ENCODE measurements at places on chromosomes 2 and 18. TPM values are rescaled to one million over a fixed set of nuclear protein-coding genes. Genes with fewer than 3 reads are reported as not detected.

- no peak for DNase-seq
Observed at GRCh38 chr2:57408587-57408986, 638.0 kb upstream of the VRK2 start.

DNA sequence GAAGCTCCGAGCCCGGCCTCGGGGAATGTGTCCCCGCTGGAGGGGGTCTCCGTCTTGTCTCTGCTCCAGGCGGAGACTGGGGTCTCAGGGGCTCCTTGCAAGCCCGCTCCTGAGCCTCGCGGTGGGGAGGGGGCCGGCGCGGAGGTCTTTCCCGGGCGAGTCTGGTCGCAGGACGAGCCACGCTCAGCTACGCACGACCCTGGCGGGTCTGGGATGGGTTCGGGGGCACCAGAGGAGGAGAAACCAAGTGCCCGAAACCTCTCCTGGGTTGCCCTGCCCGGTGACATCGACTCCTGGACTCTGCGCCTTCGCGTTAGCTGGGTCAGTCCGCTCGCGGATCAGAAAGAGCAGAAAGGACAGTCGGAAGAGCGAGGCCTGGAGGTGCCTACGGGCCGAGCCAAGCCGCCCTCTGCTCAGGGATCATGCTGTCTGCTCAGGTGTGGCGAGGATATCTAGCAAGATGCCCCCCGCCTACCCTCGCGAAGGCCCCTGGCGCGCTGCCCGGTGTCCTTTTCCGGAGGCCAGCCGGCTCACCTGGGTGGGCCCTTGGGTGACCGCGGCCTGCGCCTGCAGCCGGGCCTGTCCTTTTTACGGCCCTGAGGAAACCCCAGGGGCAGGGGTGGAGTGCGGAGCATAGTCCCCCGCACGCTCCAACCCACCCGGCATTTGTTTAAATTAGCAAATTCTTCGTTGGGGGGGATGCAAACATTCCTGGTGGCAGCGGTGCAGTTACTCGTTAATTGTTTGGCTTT, 58.7 kb downstream of the SNORC start:
- no peak for DNase-seq

DNA sequence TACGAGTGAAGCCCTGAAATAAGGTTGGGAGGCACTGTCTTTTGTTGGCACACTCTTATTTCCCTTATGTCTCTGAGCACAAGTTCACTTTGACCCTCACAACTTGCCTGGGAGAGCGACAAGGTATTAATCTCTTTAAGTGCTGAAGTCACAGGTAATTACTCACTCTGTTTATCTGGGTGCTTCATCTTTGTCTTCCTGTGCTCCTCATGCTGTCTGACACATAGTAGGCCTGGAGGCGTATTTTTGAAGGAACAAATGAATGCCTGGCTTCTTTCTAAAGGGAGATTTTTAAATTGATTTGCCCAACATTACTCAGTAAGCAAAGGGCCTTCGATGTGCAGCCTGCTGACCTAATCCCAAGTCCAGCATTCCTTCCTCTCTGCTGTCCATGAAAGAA, 507.1 kb upstream of the TNP1 start:
- DNase-seq: no peak

- DNase-seq: no peak
Observed at GRCh38 chr2:119463990-119464389, 32.3 kb downstream of the TMEM37 start.

GRCh38 chr2:149766339-149766738, 178.8 kb upstream of the MMADHC start:
- DNase-seq: no peak

GRCh38 chr2:237612527-237613357, 14.6 kb upstream of the LRRFIP1 start:
- no peak for DNase-seq

- DNase-seq: no peak
Observed at GRCh38 chr18:3148930-3149535, 70.7 kb downstream of the MYOM1 start.

GRCh38 chr18:43486462-43486861, 209.2 kb upstream of the SYT4 start:
- no peak for DNase-seq

GRCh38 chr2:104848526-104848925, 5.4 kb upstream of the POU3F3 start:
- no peak for DNase-seq

GRCh38 chr2:3598197-3598910, 3.4 kb downstream of the COLEC11 start:
- DNase-seq: no peak

- DNase-seq: no peak
Observed at GRCh38 chr2:211093743-211094303, 537.4 kb downstream of the CPS1 start.

DNA sequence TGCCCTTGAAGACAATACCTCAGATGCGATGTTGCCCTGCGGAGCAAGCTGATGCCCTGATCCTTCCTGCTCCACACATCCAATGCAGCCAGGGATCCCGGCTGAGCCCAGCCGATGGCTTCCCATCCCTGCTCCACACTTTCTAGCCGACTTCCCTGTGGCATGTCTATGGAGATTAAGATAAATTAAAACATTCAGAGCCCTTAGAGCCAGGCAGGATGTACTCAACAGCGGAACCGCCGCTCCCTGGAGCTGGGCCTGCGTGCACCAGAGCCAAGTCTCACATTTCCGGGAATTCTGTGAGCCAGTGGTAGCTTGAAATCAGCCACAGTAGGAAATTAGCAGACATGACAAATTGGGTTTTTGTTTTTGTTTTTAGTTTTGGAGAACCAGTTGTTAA, 620.6 kb downstream of the GALR1 start:
- no peak for DNase-seq

DNA sequence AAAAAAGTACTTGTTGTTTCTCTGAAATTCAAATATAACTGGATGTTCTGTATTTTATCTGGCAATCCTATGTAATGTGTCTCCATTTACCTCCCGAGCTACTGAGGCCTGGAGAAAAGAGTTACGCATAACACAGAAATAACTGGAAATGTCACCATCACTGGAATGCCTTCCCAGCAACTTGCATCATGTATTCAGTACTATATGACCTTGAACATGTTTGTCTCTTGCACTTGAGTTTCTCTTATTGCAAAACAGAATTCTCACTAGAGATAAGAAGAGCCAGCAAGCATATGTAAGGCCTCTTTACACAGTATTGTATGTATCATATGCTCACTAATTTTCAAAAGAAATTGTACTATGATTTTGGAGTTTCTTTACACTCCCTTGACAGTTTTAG, 99.6 kb upstream of the CTAGE1 start:
- DNase-seq: no peak

- DNase-seq: no peak
Observed at GRCh38 chr18:62610701-62611411, 88.0 kb downstream of the ZCCHC2 start.

- no peak for DNase-seq
Observed at GRCh38 chr2:100747551-100747950, 72.4 kb upstream of the NPAS2 start.

DNA sequence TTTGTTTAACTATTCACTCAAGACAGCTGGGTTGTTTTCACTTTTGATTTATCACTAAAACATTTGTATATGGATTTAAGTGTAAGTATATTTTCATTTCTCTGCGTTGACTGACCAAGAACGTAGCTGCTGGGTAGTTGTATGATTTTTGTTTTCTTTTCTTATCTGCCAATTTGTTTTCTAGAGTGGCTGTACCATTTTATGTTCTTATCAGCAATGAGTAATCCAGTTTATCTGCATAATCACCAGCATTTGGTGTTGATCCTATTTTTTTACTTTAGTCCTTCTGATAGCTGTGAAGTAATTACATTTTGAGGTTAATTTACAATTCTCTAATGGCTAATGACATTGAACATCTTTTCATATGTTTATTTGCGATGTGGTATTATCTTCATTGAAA, 1178.4 kb upstream of the TMEFF2 start:
- DNase-seq: no peak

DNA sequence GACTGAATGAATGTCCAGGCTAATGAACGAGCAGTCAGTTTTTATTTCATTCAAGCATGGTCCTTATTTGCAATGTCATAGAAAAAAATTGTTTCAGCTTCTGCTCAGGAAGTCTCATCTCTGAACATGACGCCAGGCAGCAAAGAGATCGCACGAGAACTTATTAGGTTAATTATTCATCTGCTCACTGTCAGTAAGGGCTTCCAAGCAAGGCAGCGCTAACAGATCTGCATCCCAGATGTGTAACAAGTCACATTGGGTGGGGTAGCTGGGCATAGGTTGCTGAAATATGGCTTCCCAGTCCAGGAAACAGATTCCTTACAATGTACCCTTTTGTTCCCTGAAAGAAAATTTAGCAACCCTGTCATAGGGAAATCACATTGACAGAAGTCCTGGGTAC, 63.5 kb downstream of the ANKRD44 start:
- DNase-seq: no peak

DNA sequence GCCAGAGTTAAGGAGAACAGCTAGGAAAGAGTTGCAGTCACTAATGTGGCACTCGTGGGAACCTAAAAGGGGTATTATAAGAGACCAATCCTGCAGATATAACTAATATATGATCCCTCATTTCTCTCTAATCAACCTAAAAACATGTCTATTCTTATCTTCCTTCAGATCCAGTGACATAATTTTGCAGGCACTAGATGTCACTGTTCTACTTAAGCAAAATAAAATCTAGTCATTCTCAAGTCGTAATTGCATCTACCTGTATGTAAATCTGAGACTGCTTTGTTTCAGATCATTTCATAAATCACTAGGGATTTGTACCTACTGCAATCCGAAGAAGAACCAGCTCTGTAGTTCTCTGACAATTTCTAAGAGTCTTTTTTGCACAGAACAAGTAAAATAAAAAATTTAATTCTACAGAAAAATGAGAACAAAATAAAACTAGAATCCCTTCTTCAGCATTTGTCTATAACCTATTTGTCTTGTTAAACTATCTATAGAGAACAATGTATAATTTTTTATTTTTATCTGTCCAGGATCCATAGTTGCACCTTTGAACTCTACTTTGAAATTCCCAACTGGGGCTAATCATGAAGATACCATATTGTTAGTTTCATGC, 56.5 kb upstream of the ERBB4 start:
- DNase-seq: no peak

DNA sequence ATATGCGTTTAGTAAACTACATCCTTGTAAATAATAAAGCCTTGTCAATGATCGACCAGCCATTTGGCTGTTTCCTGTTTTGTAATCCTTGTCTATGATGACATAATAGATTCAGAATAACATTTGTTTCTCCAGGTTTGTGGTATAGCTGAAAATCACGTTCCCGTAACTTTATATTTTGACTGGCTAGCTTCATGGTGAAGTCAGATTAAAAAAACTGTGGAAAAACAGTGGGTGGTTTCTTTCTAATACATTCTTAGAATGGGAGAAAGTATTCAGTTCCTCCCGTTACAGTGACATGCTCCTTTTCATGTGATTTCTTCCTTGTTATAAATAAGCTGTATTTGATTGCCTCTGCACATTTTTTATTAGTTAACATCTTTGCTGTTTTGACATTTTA, 366.9 kb downstream of the NYAP2 start:
- DNase-seq: no peak

DNA sequence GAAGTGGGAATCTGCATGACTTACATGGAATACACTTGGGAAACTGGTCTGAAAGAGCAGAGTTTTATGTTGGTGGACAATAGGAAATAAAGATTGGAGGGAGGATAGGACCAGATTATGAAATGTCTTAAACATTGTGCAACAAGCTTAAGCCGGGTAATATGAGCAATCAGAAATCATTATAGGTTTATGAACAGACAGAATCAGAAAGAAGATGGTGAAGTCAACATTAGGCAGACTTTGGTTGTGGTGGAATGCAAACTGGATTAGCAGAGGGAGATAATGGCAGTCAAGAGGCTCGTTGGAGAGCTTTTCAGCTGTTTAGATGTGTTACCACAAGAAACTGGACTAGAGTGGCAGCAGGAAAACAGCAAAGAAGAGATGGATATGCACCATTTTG, 43.5 kb downstream of the CRIM1 start:
- no peak for DNase-seq

DNA sequence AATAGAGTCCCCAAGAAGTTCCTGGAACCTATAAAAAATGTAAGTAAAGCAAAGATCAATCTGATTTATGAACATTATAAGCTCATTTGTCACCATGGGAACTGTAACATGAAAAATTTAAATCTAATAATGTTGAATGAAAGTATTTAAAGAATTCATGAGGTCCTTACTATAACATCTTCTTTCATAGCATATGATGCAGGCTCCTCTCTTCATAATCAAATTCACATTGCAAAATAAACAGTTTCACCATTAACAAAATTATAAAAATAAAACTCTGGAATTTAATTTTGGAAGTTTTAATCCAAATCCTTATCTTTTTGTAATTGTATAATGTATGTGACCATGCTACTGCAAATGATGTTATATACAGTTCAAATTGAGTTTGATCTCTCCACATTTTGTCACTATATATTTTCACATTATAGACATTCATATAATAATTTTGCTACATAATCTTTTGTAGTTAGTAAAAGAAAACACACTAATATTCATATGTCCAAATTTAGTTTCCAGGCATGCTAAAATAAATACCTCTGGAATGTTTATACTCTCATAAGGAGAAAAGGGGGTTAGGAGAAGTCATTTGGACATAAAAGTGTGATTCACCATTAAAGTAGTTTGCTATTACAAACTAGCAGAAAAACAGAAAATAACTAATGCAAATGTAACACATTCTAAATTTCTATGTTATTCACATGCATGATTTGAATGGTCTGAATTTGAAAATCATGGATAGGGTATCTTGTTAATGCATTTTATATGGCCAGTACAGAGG, 954.1 kb downstream of the DSC3 start:
- DNase-seq: no peak

DNA sequence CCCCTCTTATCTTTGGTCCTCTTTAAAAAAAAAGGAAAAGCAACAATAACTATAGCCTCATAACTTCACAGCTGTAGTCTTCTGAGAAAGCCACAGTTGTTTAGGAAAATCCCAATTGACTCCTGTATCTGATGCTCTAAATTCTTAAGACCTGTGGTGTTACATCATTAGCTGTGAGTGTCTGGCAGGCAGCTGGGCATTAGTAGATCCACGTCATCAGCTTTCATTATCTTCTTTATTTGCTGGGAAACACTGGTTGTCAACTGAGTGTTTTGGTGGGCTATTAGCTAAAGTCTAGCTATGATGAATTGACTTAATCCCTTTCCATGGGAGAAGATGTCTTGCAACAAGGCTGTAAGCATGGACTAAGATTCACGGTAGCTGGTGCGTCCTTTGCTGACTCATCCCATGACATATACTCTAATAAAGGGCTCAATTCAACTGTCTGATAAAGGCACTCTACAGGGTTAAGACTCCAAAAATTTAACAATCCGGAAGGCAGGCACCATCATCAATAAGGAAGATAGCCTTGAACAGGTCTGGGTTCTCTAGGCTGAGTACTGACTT, 517.2 kb downstream of the PLCL1 start:
- DNase-seq: no peak

The GREB1 gene
- polyA plus RNA-seq: 10.2 TPM

The GPR35 gene
- polyA plus RNA-seq: 1.7 TPM

The ALPP gene
- polyA plus RNA-seq: not detected

The DYNAP gene
- 0.10 TPM for polyA plus RNA-seq

The C2orf15 gene
- polyA plus RNA-seq: 0.37 TPM

The PHOSPHO2 gene
- 3.5 TPM for polyA plus RNA-seq

The CPO gene
- polyA plus RNA-seq: 0.38 TPM

The LAMA1 gene
- 1.8 TPM for polyA plus RNA-seq

The OBSL1 gene
- 138 TPM for polyA plus RNA-seq

The ALLC gene
- not detected for polyA plus RNA-seq

Measured in forelimb muscle (tissue), 1 donor.